Right lung (tissue), 10 donors: ENCODE measurements at places on chromosomes 16 and 17.

GRCh38 chr17:82696259-82696658 is 2.2 kb downstream of the RAB40B start:
- no peak for DNase-seq

DNA sequence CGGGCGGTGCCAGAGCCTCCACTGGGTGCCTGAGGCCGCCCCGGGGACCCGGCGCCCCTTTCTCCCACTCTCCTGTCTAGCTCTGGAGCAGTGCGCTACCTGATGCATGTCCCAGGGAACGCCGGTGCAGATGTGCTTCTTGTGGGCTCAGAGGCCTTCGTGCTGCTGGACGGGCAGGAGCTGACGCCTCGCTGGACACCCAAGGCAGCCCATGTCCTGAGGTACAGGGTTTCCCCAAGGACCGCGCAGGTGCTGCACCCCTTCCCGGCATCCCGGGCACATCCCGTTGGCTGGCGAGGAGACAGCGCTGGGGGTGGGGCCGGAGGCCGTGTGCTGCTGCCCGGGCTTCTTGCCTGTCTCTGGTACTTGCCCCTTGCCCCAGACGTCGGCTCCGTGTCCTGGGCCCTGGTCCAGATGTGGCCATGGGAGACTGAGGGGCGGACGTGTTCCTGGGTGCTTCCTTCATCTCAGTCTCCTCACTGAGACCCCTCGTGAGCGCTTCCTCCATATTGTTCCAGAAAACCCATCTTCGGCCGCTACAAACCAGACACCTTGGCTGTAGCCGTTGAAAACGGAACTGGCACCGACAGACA is 12.5 kb downstream of the RGS11 start:
- DNase-seq = no peak

GRCh38 chr17:76812263-76812662 is 55.9 kb upstream of the MGAT5B start:
- DNase-seq = no peak

GRCh38 chr17:46147296-46147695 is 45.9 kb downstream of the KANSL1 start:
- DNase-seq = no peak

DNA sequence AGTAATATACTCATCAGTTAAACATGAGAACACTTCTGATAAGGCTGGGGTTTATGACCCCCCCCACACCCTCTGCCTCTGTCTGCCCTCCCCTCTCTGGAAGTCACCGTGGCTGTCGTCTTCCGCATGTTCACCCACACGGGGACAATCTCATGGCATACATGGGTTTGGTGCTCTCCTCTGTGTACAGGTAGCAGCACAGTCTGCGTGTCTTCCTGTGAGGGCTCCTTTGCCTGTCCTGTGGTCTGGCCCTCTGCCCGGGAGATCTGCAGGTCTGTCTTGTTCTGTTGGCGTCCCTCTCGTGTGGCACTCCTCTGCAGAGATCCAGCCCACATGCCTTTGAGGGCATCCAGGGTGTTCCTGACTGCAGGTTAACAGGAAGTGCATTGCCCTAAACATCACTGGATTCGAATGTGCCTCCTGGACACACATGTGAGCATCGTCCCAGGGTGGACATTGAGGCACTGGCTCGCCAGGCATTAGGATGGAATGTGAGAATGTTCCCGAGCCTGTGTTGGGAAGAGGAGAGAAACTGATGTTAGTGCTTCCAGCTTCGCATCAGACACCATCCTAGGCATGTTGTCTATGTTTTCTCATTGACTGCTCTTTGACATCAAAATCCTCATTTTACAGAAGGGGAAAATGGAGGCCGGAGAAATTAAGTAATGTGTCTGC is 54.5 kb downstream of the NKD1 start:
- DNase-seq = no peak

GRCh38 chr17:39737760-39738567 is at the start of gene GRB7:
TSS of gene GRB7 (plus strand) at chr17:39737938. CDS start at chr17:39742302, 4,364 bp downstream.
- DNase-seq = peak; percentile 54

DNA sequence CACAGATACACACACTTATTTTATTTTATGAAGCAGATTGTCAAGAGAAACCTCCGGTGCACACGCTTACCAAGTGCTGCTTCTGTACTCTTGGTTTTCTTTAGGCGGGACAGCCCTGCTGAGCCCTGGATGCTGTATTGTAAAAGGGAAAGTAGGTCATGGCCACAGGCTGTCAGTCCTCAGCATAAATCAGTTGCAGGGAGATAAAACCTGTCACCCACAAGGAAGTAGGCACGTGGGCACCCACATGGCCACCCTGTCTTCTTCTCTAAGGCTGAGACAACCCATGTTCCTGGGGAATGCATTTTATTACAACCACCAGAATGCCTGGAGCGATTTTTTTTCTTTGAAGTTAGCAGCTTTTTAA is 59.3 kb downstream of the ASIC2 start:
- DNase-seq = no peak

GRCh38 chr17:51721730-51722129 is 436.8 kb downstream of the CA10 start:
- DNase-seq = no peak

- DNase-seq = no peak
These were observed 119.9 kb upstream of the SMURF2 start for GRCh38 chr17:64781810-64782555.

GRCh38 chr16:70378869-70379493 is 32.3 kb downstream of the DDX19A start:
- DNase-seq = no peak

GRCh38 chr17:55441544-55441943 is 19.9 kb upstream of the MMD start:
- no peak for DNase-seq

DNA sequence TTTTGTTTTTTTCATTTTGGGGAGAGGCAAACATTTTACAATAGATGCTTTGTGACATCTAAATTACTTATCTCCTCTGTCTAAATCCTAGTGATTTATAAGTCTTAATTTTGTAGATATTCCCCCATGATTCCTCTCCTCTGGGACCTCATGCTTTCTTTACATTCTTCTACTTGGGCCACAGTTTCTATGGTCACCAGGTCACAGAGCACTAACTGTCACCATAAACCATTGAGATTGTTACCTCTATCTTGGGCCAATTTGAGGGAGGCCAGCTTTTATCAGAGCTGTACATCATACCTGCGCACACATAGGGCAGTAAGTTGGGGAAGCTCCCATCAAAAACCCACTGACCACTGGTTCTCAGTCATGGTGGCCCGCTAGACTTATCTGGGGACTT is 582.1 kb upstream of the SALL1 start:
- no peak for DNase-seq

DNA sequence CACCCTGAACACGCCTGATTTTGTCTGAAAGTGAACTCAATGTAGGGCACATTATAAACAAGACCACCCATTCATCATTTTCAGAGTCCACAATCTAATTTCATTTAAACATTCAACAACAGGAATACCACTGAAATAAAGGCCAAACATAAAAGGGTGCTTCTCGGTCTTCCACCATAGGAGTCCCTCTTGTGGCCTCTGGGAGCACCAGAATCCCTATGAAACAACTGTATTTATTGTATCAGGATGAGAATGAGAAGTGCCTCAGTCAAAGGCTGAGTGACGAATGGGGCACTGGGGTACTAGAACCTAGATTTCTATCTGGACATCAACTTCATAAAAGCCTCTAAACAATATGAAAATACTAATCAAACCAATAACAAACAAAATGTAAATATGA is 40.4 kb downstream of the NXPH3 start:
- DNase-seq = no peak

GRCh38 chr17:633133-633532 is 81.5 kb downstream of the VPS53 start:
- DNase-seq = no peak

- DNase-seq = no peak
These were observed 299.8 kb downstream of the CNTNAP4 start for GRCh38 chr16:76577003-76577402.

DNA sequence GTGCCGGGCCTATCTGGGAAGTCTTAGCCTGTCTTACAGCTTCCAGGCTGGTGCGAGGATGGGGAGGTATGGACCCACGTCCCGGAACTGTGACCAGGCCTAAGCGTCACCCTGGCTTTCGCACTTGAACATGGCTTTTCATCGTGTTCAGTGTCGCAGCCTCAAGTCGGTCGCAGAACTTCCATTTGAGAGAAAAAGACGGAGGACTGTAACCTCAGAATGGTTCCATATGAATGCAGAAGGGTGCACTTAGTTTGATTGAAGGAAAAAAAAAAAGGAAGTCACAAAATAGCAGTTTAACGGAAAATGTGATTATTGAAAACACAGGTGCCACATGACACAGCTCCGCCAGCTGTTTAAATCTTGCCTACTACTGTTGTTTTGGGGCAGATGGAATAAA is 30.2 kb upstream of the JPT2 start:
- no peak for DNase-seq

- no peak for DNase-seq
These were observed 298.3 kb upstream of the XYLT1 start for GRCh38 chr16:17769065-17769464.

GRCh38 chr17:61657338-61657737 is 66.3 kb upstream of the NACA2 start:
- no peak for DNase-seq

GRCh38 chr17:50188531-50188920 is 12.9 kb downstream of the COL1A1 start:
- DNase-seq = no peak

DNA sequence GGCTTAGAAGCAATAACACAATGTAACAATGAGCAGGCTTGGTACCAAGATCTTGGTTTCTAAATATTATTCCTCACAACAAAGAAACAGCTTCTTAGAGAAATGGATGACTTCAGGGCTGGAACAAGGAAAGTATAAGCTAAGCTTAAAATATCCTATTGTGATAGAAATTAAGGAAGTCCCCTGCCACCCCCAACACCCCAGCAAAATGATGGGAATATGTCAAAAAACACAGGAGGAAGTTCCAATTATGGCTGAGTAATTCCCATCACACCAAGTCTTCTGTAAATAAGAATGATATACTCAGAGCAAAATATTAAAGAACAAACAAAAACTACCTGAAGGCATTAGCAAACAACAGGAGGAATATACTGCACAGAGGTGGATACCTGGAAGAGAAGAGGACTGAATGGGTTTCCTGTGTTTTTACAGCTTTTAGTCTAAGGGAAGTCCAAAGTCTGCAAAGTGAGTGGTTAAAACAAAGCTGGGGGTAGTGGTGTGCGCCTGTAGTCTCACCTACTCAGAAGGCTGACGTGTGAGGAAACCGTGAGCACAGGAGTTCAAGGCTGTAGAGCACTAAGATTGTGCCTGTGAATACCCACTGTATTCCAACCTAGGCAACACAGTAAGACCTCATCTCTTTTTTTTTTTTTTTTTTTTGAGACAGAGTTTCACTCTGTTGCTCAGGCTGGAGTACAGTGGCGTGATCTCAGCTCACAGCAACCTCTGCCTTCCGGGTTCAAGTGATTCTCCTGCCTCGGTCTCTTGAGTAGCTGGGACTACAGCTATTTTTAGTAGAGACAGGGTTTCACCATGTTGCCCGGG is 17.1 kb upstream of the ATP6V0A1 start:
- DNase-seq = no peak

DNA sequence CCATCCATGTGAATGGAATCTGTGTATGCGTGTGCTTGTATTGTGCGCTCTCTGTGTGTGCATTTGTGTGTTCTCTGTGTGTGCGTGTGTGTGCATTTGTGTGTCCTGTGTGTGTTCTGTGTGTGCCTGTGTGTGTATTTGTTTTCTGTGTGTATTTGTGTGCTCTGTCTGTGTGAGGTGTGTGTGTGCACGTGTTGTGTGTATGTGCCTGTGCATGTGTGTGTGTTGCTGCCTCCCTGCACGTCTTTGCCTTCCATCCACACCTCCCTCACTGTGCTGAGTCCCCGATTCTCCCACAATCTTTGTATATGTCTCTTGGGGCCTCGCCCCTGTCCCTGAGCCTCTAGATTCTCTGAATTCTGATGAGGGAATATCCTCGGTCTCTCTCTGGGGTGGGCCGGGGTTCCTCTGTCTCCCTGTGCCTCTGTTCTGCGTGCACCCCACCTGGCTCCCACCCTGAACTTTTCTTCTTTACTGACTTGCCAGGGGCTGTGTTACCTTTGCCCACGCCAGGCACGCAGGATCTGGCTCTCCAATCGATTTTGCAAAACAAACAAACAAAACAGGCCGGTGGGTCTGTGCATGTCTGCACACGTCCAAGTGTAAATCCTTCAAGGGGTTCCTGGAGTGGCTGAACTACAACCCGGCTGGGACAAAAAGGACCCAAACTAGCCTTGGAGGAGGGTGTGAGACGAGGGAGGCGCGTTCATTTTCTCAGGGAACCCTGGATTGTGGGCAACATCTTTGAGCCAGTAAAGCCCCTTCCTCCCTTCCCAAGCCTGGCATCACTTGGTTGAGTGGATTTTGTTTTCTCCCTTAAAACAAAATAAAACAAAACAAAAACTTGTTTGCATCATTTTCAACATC is 8.1 kb upstream of the FOXF1 start:
- no peak for DNase-seq

DNA sequence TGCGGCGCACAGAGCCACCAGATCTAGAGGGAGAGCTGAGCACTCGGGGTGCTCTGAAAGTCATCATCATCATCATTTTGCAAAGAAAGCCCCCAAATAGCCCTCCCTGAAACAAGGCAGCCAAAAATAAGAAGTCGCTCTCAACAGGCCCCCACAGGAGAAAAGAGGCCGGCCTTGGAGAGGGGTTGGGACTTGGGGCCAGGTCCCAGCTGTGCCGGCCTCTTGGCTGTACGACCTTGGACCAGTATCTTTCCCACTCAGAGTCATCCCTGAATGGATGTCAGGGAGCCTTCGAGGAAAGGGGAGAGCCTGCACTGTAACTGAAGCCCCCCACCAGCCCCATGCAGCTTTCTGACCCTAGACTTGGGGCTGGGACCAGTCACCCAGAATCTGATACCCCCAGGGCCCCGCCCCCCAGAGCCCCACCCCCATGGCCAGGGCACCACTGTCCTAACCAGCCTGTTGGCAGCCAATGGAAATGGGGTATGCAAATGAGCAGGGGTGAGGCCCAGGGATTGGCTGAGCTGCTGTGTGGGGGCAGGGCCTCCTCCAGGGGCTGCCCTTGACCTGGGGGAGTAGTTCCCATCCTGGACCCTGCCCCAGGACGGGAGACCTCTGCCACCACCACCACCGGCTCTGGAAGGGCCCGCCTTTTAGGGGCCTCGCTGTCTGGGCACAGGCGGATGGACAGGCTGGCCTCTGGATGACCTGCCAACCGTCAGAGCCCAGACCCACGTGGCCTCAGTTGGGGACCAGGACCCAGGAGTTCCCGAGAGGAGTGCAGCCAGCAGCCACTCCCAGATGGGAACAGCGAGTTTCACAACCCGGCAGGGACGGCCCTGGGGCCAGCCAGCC is 15.4 kb downstream of the ZFPM1 start:
- no peak for DNase-seq

- no peak for DNase-seq
These were observed 178.3 kb downstream of the PRKCB start for GRCh38 chr16:24013864-24014645.

- DNase-seq = no peak
These were observed 8.6 kb downstream of the RPGRIP1L start for GRCh38 chr16:53695070-53695469.
